PC-3 (cell line): ENCODE measurements at places on chromosomes 5 and 9. TPM values are rescaled to one million over a fixed set of nuclear protein-coding genes. Genes with fewer than 3 reads are reported as not detected.

DNA sequence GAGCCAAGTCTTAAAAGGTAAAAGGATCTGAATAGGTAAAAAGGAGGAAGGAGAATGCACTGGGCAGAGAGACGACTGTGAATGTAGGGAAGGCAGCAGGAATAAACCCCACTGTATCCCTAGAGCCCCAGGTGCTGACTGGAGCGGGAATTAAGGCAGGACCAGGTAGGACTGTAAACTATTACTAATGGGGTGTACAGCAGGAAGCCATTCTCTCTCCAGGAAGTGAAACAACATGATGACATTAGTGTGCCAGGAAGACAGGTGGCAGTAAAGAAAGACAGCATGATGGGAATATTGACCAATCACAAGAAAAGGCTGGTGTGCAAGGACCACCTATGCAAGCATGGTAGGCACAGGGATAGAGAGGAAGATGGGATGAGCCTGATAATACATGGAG lies 433.0 kb downstream of the DNAH5 start:
- H3K4me3 ChIP-seq, result no peak overlapping the region
- peak overlapping the region; percentile 57 for H3K27ac ChIP-seq
- no peak for DNase-seq
- no peaks in the 10 kb centered on the region for H3K36me3 ChIP-seq

DNA sequence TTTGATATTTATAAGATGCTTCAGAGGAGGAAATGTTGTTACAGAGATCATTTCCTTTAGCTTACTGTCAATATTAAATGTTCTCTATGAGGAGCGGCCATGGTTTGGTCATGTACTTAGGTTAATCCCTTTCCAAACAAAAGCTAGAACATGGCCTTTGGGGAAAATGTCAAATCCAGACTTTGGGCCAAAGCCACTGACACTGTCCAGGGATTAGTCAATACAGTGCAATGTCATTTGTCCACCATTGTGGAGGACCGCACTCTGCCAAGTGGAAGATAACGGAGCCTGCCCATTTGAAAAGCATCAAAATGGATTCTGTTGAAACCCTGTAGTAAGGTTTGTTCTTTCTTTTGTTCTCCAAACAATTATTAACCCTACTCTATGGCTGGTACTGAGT lies 50.1 kb downstream of the FRMPD1 start:
- peaks cover 5% of the 10 kb centered on the region; the same call in 1 of the 2 replicates for H3K27me3 ChIP-seq
- H3K4me3 ChIP-seq, result no peak overlapping the region
- H3K36me3 ChIP-seq, result no peaks in the 10 kb centered on the region
- no peak for DNase-seq

- H3K36me3 ChIP-seq, result no peaks in the 10 kb centered on the region
- peak; percentile 52 for DNase-seq
- peaks cover 6% of the 10 kb centered on the region for H3K4me1 ChIP-seq
- no peaks in the 10 kb centered on the region for H3K27me3 ChIP-seq
- peak within 1 kb of the TSS; percentile 54 for H3K27ac ChIP-seq
Observed at GRCh38 chr9:77648234-77649108, at the start of gene GNA14. Gene GNA14 (minus strand): TSS chr9:77648322. CDS start chr9:77647793, 529 bp downstream.

DNA sequence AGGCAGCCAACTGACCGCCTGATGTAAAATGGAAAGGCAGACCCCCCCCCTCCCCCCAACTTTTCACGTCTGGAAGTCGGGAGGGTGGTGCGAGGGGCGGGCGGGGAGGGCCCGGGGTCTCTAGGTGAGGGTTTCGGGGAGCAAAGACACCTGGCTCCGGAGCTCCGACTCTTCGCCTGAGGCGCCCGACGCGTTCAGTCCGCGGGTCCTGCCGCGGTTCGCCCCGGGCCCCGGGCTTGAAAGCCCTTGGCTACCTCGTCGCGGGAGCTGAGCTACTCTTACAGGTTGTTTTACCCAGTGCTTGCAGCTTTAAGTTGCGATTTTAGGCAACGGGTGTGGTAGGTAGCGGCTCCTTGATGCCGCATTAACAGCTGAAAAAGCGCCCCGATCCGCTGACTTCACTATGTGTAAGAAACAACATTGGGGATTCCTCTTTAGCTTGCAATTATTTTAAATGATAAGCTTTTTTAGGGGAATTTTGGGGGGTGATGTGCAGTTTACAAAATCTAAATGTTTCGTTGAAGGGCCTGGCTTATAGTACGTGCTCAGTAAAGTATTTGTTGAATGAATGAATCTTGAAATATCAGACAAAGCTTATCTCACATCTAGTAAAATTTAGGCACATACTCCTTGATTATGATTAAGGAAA lies 722 bp downstream of the CDC42SE2 start:
- H3K36me3 ChIP-seq, result no peaks in the 10 kb centered on the region
- peak overlapping the region; percentile 95 for H3K4me3 ChIP-seq
- no peaks in the 10 kb centered on the region for H3K27me3 ChIP-seq
- H3K27ac ChIP-seq, result no peak overlapping the region

- peak; percentile 98 for DNase-seq
- peak overlapping the region; percentile 88 for H3K27ac ChIP-seq
- no peaks in the 10 kb centered on the region for H3K36me3 ChIP-seq
- H3K4me1 ChIP-seq, result peaks cover 26% of the 10 kb centered on the region
- no peak overlapping the region for H3K4me3 ChIP-seq
Observed at GRCh38 chr5:87099291-87099839, 168.3 kb upstream of the RASA1 start.

- no peak for DNase-seq
- no peak overlapping the region for H3K27ac ChIP-seq
- H3K27me3 ChIP-seq, result no peaks in the 10 kb centered on the region
- H3K36me3 ChIP-seq, result no peaks in the 10 kb centered on the region
- H3K4me3 ChIP-seq, result no peak overlapping the region
- H3K4me1 ChIP-seq, result no peaks in the 10 kb centered on the region
Observed at GRCh38 chr9:132986640-132987620, 8.4 kb downstream of the GFI1B start.

GRCh38 chr5:133932441-133933168 lies 35.8 kb downstream of the C5orf15 start:
- H3K4me3 ChIP-seq, result no peak overlapping the region
- DNase-seq, result no peak
- H3K4me1 ChIP-seq, result peaks cover under 1% of the 10 kb centered on the region; the same call in 1 of the 2 replicates
- no peaks in the 10 kb centered on the region for H3K27me3 ChIP-seq

DNA sequence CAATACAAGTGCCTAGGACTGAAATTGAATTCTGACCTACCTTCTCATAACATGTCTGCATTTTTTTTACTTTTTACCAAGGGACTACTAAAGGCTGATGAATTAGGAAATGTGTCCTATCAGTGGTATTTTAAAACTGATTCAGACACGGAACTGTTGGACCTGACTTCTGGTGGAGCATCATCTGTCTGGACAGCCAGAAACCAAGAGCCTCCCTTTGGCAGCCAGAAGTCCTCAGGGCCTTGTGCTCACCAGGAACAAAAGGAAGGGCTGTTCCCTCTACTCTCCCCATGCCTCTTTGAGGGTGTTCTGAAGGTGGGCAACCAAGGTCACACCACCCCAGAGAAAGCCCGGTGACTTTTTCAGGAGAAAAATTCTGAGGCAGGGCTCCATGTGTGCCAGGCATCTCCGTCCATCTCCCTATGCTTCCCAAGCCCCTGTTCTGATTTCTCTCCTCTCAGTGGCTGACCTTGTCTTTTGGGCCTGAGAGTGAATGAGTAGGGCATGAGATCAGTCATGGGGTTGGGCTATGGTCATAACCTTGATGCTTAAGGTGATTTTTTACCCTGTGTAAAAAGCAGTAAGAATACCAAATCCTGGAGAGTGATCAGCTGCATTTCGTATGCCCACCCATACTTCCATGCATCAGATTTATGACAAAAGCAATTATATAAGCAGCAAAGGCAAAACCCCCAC lies 143.7 kb downstream of the SCAMP1 start:
- no peaks in the 10 kb centered on the region for H3K36me3 ChIP-seq
- DNase-seq, result no peak
- H3K27me3 ChIP-seq, result no peaks in the 10 kb centered on the region
- 0 out of 2 replicates have a peak overlapping the region, but pooled peaks have one; percentile 13 for H3K4me3 ChIP-seq
- H3K27ac ChIP-seq, result peak overlapping the region; percentile 96

DNA sequence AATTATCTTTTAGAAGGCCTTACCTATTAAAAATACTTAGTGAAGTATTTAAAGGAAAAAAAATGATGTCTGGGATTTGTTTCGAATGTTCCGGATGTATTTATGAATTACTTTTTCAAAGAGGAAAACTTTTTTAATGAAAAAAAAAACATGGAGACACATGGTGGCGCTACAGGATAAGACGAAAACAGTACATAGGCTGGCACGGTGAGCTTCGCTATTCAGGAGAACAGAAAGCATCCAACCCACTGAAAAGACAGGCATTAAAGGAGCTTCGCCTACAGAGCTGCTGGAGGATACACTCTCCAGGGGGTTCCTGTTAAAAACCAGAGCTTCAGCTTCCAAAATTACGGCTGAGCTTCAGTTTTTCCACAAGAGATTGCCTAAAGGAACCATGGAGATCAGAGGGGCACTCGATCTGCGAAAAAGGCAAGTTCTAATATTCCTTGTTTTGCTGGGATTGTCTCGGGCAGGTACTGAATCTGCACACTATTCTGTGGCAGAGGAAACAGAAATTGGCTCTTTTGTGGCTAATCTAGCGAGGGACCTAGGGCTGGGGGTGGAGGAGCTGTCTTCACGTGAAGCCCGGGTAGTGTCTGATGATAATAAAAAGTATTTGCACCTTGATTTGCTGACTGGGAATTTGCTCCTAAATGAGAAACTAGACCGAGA lies at the start of gene PCDHB14:
Gene PCDHB14 (plus strand): TSS at position 232 of the 672 bp plus-strand sequence. CDS start 163 bp downstream, at position 395.
- no peaks in the 10 kb centered on the region for H3K27me3 ChIP-seq
- no peaks in the 10 kb centered on the region for H3K36me3 ChIP-seq
- no peaks in the 10 kb centered on the region for H3K4me1 ChIP-seq

ENHO gene
- total RNA-seq, result 1.3 and 2.0 TPM in 2 replicates

IFNK gene
- total RNA-seq, result not detected in 2 replicates

TAF11L10 gene
- total RNA-seq, result not detected in 2 replicates
